ENCODE measurements at places on chromosomes 12 and 14. TPM values are rescaled to one million over a fixed set of nuclear protein-coding genes. Genes with fewer than 3 reads are reported as not detected.

The NKX2-1 gene
- 133 TPM for total RNA-seq

The MGP gene
- 651 TPM for total RNA-seq

The MSI1 gene
- total RNA-seq, result 0.60 TPM

The EXOC3L4 gene
- 3.0 TPM for total RNA-seq

The GUCY2C gene
- total RNA-seq, result not detected

The TDP1 gene
- 9.1 TPM for total RNA-seq

The ASCL1 gene
- total RNA-seq, result 0.34 TPM

The PAWR gene
- 70.5 TPM for total RNA-seq

The KRT71 gene
- total RNA-seq, result not detected

The RFX4 gene
- total RNA-seq, result not detected

The MYF5 gene
- total RNA-seq, result not detected

The MYO1H gene
- 0.20 TPM for total RNA-seq

The ADAM21 gene
- total RNA-seq, result 0.29 TPM

The SOCS2 gene
- 15.7 TPM for total RNA-seq

The PLBD1 gene
- total RNA-seq, result 29.3 TPM

The FITM1 gene
- 0.68 TPM for total RNA-seq

The TAS2R50 gene
- 1.1 TPM for total RNA-seq

- peak; percentile 64 for DNase-seq
- no peak overlapping the region for H3K27ac ChIP-seq
- no peak overlapping the region for H3K4me3 ChIP-seq
- no peaks in the 10 kb centered on the region for H3K36me3 ChIP-seq
- H3K27me3 ChIP-seq, result no peaks in the 10 kb centered on the region
These were observed 218.9 kb upstream of the CDKN3 start for GRCh38 chr14:54177641-54178621.

- DNase-seq, result no peak
- no peaks in the 10 kb centered on the region for H3K36me3 ChIP-seq
- no peak overlapping the region for H3K4me3 ChIP-seq
- H3K4me1 ChIP-seq, result no peaks in the 10 kb centered on the region
- H3K27me3 ChIP-seq, result no peaks in the 10 kb centered on the region
- no peak overlapping the region for H3K27ac ChIP-seq
These were observed 364.9 kb upstream of the GARIN6 start for GRCh38 chr12:99282624-99283023.

DNA sequence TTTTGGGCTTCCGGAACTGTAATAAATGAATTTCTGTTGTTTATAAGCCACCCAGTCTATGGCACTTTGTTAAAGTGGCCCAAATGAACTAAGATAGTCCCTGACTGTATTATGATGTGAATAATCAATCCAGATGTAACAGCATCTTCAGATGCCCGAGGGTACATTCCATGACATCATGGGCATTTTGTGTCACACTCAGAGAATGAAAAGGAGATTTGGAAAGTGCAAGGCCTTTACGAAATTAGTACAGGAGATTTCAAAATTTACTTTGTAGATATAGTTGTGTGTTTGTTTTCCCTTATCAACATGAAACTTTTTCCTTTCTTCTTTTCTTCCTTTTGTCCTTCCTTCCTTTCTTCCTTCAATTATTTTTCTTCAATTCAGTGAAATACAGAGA is 54.2 kb upstream of the AMIGO2 start:
- no peaks in the 10 kb centered on the region for H3K4me1 ChIP-seq
- no peaks in the 10 kb centered on the region for H3K27me3 ChIP-seq
- no peaks in the 10 kb centered on the region for H3K36me3 ChIP-seq

DNA sequence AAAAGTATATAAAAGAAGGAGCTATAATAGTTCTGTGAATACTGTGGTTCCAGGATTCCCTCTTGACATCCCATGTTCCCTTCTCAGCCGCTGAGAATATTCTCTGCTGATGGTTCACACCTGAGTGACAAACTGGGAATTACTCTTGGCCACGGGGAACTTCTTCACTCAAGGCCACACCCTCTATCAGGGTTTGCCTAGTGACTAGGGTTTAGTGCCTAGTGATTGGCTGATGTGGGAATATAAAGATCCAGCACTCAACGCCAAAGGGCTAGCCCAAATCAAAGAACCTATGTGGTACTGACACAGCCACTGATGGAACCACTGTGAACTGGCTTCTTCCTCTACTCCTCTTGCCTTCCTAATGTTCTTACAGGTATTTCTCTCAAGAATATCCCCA is 248.4 kb downstream of the ASCL1 start:
- H3K27ac ChIP-seq, result no peak overlapping the region
- no peak for DNase-seq

GRCh38 chr12:20003252-20003651 is 365.1 kb upstream of the PDE3A start:
- no peak overlapping the region for H3K4me3 ChIP-seq
- DNase-seq, result no peak
- no peak overlapping the region for H3K27ac ChIP-seq

GRCh38 chr14:99258876-99259726 is 12.9 kb downstream of the BCL11B start:
- no peak overlapping the region for H3K27ac ChIP-seq
- no peak for DNase-seq
- no peaks in the 10 kb centered on the region for H3K4me1 ChIP-seq

DNA sequence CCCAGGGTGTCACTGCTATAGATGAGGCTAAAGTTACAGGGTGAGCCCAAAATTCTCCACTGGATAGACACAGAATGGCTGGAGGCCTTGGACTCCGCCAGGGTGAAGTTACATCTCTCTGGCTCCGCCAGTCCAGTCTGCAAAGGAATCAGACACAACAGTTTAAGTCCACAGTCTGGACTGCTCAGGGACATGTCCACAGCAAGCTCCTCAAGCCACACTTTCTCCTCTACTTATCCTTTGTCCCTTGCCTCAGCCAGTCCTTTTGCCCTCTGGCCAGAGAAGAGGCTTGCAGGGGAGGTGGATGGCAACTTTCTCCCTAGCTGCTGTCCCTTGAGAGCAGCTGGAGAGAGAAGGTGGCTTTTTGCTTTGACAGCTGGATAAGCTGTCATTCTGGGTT is 28.0 kb downstream of the PTPRB start:
- H3K27me3 ChIP-seq, result no peaks in the 10 kb centered on the region
- no peaks in the 10 kb centered on the region for H3K36me3 ChIP-seq
- no peak for DNase-seq
- H3K4me3 ChIP-seq, result peak overlapping the region; percentile 39
- H3K4me1 ChIP-seq, result peaks cover 6% of the 10 kb centered on the region

DNA sequence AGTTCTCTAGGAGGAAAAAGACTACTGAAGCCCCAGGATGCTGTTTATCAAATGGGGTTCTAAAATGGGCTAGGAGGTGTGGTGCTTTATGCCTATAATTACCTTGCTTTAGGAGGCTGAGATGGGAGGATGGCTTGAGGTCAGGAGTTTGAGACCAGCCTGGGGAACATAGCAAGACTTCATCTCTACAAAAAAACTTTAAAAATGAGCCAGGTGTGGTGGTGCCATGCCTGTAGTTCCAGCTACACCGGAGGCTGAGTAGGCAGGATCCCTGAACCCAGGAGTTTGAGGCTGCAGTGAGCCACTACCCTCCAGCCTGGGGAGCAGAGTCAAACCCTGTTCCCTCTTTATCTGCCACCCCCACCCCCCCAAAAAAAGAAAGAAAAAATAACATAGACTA is 23.3 kb upstream of the SLC2A3 start:
- H3K27ac ChIP-seq, result peak overlapping the region; percentile 76
- no peaks in the 10 kb centered on the region for H3K27me3 ChIP-seq
- DNase-seq, result no peak
- H3K4me3 ChIP-seq, result peak overlapping the region; percentile 50
- H3K4me1 ChIP-seq, result no peaks in the 10 kb centered on the region
- H3K36me3 ChIP-seq, result no peaks in the 10 kb centered on the region

GRCh38 chr12:128581321-128581761 is 242.4 kb downstream of the SLC15A4 start:
- no peaks in the 10 kb centered on the region for H3K27me3 ChIP-seq
- H3K27ac ChIP-seq, result no peak overlapping the region
- H3K4me3 ChIP-seq, result no peak overlapping the region
- H3K4me1 ChIP-seq, result no peaks in the 10 kb centered on the region
- no peaks in the 10 kb centered on the region for H3K36me3 ChIP-seq
- no peak for DNase-seq

GRCh38 chr14:81633496-81633895 is 99.8 kb upstream of the SEL1L start:
- H3K4me1 ChIP-seq, result no peaks in the 10 kb centered on the region
- no peak overlapping the region for H3K4me3 ChIP-seq
- H3K27me3 ChIP-seq, result no peaks in the 10 kb centered on the region
- H3K36me3 ChIP-seq, result no peaks in the 10 kb centered on the region
- H3K27ac ChIP-seq, result no peak overlapping the region

DNA sequence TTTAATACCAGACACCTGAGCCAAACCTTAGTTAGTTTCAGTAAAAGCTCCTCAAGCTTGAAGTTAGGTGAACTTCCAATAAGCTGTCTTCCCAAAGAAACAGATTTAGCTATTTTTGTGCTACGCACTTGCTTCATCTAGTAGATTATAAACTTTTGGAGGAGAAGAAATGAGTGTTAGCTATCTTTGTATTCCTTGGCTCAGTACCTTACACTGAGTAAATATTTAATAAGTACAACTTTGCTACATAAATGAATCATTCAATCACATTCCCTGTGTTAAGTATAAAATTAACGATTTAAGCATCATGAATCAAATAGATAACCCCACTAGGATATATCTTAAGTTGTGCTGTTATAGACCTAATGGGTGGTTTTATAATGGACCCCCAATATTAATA is 307.0 kb downstream of the PCNX1 start:
- no peaks in the 10 kb centered on the region for H3K36me3 ChIP-seq
- H3K4me3 ChIP-seq, result no peak overlapping the region
- H3K4me1 ChIP-seq, result no peaks in the 10 kb centered on the region

GRCh38 chr12:91455321-91455720 is 272.7 kb upstream of the DCN start:
- no peak for DNase-seq
- H3K4me3 ChIP-seq, result no peak overlapping the region
- no peaks in the 10 kb centered on the region for H3K27me3 ChIP-seq
- H3K36me3 ChIP-seq, result no peaks in the 10 kb centered on the region
- no peak overlapping the region for H3K27ac ChIP-seq

- no peak overlapping the region for H3K27ac ChIP-seq
- H3K4me1 ChIP-seq, result no peaks in the 10 kb centered on the region
- DNase-seq, result no peak
- no peaks in the 10 kb centered on the region for H3K27me3 ChIP-seq
- H3K4me3 ChIP-seq, result no peak overlapping the region
These were observed 35.8 kb downstream of the TIMELESS start for GRCh38 chr12:56413392-56413791.

- no peaks in the 10 kb centered on the region for H3K27me3 ChIP-seq
- no peak for DNase-seq
- peaks cover 9% of the 10 kb centered on the region for H3K4me1 ChIP-seq
- no peak overlapping the region for H3K27ac ChIP-seq
- H3K4me3 ChIP-seq, result no peak overlapping the region
- H3K36me3 ChIP-seq, result peaks cover 80% of the 10 kb centered on the region
These were observed 5.3 kb downstream of the FKBP4 start for GRCh38 chr12:2800046-2800570.

- peak; percentile 95 for DNase-seq
- H3K4me3 ChIP-seq, result peak within 1 kb of the TSS; percentile 81
- peaks cover 57% of the 10 kb centered on the region for H3K4me1 ChIP-seq
- no peaks in the 10 kb centered on the region for H3K27me3 ChIP-seq
- H3K36me3 ChIP-seq, result no peaks in the 10 kb centered on the region
These were observed at the start of gene SLC25A29 for GRCh38 chr14:100306101-100306997. TSS of gene SLC25A29 (minus strand) at chr14:100306444. CDS start at chr14:100306232, 212 bp downstream.

DNA sequence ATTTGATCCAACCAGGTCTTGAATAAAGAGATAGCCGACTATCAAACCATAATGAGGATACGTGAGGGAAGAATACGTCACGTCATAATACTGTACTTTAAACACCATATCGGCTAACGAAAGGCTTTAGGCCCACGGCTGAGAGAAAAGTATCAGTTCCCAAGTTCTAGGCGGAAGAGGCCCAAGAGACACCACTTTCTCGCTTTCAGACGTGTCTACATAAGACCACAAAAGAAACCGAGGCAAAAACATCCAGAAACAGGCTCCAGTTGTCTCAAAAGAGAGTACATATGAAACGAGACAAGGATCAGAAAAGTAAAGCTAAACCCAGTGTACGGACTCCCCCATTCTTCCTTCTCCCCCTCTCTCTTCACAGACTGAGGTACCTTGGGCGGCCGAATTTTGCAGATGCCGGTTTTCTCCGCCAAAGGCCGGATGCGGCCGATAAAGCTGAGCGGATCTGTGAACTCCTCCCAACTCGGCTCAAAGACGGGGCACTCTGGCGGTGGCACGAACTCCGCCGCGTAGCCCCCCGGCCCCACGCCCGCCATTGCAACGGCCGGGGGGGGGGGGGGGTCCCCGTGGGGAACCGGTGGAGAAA is 479 bp downstream of the KDM5A start:
- no peaks in the 10 kb centered on the region for H3K36me3 ChIP-seq
- peak overlapping the region; percentile 90 for H3K27ac ChIP-seq
- H3K4me1 ChIP-seq, result peaks cover 35% of the 10 kb centered on the region
- DNase-seq, result peak; percentile 26
- H3K27me3 ChIP-seq, result no peaks in the 10 kb centered on the region
- H3K4me3 ChIP-seq, result peak overlapping the region; percentile 93

- no peaks in the 10 kb centered on the region for H3K4me1 ChIP-seq
- peak; percentile 69 for DNase-seq
- H3K27ac ChIP-seq, result peak overlapping the region; percentile 58
- H3K36me3 ChIP-seq, result no peaks in the 10 kb centered on the region
- no peak overlapping the region for H3K4me3 ChIP-seq
These were observed 55.8 kb downstream of the MAP3K9 start for GRCh38 chr14:70753518-70753953.

DNA sequence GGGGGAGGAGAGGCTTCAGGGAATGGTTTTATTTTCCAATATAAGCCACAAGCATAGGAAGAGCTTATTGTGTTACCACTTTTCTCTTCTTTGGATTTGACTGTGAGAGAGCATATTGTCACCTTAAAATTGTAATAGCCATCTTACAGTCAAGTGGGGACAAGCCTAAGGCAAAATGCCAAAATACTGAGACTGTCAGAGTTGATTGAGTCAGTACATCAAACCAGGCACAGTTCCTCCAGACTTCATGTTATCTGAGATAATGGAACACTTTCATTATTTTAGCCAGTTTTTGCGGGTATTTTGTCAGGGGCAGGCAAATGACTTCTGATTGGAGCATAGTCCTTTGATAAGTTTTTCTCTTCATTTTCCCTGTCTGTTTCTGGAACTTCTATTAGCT is 19.5 kb upstream of the NUBPL start:
- no peaks in the 10 kb centered on the region for H3K4me1 ChIP-seq
- H3K27me3 ChIP-seq, result no peaks in the 10 kb centered on the region
- H3K36me3 ChIP-seq, result no peaks in the 10 kb centered on the region

DNA sequence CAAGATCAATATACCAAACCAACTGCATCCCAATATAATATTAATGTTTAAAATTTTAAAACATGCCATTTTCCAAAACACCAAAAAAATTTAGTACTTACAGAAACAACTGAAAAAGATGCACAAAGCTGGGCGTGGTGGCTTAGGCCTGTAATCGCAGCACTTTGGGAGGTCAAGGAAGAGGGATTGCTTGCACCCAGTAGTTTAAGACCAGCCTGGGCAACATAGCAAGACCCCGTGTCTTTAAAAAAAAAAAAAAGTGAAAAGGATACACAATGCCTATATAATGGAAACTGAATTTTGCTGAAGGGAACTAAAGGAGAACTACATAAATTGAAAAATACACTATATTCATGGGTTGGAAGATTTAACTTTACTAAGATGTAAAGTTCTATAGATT is 149.5 kb downstream of the RMST start:
- H3K36me3 ChIP-seq, result no peaks in the 10 kb centered on the region
- H3K27ac ChIP-seq, result no peak overlapping the region
- H3K27me3 ChIP-seq, result no peaks in the 10 kb centered on the region
- no peaks in the 10 kb centered on the region for H3K4me1 ChIP-seq

All from left lung (tissue), 14 donors.